PC-3 (cell line): ENCODE measurements at places on chromosomes 6 and 20. TPM values are rescaled to one million over a fixed set of nuclear protein-coding genes. Genes with fewer than 3 reads are reported as not detected.

- peak; percentile 90 for DNase-seq
Measured at GRCh38 chr20:6473197-6473596, 294.3 kb upstream of the BMP2 start.

- DNase-seq = peak; percentile 17
Measured at GRCh38 chr6:81169166-81169565, 583.3 kb downstream of the TENT5A start.

DNA sequence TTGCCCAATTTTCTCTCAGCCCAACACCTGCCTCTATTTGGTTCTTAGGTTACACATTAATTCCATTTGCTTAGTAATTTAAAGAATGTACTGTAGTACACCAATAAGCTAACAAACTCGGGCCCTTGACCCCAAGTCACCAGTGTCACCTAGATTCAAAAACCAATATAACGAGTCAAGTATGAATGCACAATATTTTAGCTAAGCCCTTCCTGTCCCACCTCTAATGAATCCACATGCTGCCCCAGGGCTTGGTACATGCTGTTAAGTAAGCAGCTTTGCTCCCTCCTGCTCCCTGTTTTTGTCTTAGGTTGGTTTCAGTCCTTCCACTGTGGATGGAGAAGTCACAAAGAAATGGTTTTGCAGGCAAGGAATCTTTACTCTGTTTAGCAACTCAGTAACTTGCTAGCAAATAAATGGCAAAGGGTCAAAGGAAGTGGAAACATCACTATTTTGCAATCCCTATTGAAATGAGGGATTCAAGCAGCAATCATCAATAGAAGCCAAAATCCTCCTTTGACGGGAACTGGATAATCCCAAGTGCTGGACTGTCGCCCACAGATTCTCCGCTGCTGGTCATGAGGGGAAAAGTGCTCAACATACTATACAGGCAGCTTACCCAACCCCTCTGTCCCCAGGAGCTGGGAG lies 5.0 kb upstream of the MPC1 start:
- DNase-seq = no peak

DNA sequence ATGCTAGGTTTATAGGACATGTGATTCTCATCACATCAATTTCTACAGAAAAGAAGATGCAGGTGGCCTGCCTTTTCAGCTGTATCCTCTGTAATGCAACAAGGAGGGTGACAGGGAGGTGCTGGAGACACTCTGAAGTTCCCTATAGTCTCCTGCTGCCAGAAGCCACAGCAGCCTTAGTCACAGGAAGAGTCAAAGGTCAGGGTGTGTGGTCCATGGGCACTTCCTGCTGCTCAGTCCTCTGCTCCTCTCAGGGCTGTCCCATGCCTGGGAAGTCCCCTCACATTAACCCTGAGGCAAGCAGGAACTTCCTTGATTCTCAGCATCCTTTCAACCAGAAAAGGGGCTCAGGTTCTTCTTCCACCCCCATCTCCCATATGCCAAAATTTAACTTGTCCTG lies 144.8 kb upstream of the FOXA2 start:
- peak; percentile 73 for DNase-seq

- DNase-seq = peak; percentile 33
Measured at GRCh38 chr6:23213193-23213592, 643.8 kb downstream of the HDGFL1 start.

DNA sequence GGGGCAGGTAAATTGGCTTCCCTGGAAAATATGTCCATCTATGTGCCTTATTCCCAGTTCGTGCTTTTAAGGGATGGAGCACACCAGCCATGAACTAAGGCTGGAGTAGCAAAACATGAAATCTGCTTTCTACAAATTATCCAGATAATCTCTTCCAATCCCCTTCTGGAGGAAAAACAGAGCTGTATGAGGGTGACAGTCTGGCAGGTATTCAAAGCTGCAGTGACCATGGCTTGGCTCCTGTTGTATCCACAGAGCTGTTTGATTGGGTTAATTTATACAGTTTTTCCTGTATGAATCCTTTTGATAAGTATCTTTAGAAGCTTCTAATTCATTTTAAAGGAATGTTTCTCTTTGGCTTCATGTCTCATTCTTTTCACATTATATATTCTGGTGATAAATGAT lies 144.4 kb downstream of the AIG1 start:
- no peak for DNase-seq

- no peak for DNase-seq
Measured at GRCh38 chr6:38656896-38657295, 17.2 kb upstream of the BTBD9 start.

The SGK1 gene
- total RNA-seq = 91.6 and 95.2 TPM in 2 replicates

DNA sequence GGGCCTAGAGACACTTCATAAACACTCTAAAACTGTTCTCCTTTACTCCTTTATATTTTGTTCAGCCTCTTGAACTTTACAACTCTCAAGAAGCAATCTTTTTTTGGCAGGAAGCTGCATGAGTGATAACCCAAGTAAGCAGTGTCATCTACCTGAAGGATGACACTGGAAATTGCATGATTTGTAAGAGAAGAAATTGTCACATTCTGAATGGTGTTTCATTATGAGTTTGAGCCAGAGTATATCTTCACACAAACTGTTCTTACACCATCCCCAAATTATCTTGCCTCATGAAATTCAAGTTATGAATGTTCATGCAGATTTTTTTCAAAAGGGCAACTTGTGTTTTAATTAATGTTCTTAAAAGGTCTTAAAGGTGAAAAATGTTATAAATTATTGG lies 799.3 kb downstream of the TBC1D32 start:
- no peak for DNase-seq

DNA sequence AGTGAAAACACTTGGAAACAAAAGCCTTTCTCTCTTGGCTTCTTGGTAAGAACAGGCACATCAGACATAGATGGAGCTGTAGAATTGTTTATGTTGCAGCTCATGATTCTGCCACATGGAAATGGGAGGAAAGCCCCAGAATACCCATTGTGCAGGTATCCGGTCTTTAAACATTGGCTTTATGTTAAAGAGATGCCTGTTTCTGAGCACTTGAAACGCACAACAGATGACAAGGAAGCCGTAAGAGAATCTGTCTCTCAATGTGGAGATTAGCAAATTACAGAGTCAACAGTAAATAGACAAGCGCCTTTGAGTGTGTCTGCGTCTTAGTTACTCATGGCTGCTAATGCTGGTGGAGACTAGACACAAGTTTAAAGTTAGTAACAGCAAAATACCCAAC lies 10.5 kb downstream of the TNFAIP3 start:
- no peak for DNase-seq

GRCh38 chr6:131831392-131831791 lies 23.6 kb downstream of the ENPP1 start:
- DNase-seq = peak; percentile 38

- peak; percentile 60 for DNase-seq
Measured at GRCh38 chr20:10171864-10172751, 46.5 kb upstream of the SNAP25 start.

GRCh38 chr6:81734081-81734480 lies 18.4 kb downstream of the TENT5A start:
- DNase-seq = no peak

The HLA-DRB5 gene
- total RNA-seq = not detected in 2 replicates

GRCh38 chr6:31419842-31420241 lies 16.4 kb downstream of the MICA start:
- DNase-seq = peak; percentile 22

- DNase-seq = no peak
Measured at GRCh38 chr20:58731192-58731591, 38.6 kb downstream of the NPEPL1 start.

DNA sequence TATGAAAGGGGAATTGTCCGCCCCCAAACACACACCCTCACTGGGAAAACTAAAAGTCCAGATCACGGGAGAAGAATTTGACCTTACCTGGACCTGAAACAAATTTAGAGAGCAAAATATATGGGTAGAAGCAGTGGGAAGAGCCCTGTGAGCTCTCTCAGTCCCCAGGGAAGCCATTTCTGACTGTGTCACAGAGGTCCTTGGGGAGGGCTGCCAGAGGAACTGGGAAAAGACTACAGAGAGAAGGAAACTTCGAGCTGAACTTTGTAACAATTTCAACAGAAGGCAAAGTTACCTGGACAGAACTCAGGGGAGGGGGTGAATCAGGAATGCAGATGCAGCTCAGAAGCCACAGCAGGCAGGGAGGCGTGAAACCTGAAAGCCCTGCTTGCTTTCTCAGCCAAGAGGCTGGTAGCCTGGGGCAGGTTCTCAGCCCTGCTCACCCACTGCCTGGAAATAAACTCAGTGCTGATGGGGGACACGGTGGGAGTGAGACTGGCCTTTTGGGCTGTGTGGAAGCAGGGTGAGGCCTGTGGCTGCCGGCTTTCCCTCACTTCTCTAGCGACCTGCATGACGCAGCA lies 163.8 kb downstream of the TMEM200A start:
- peak; percentile 25 for DNase-seq

The BFSP1 gene
- total RNA-seq = 2.2 and 2.7 TPM in 2 replicates

The SNAP91 gene
- total RNA-seq = not detected in 2 replicates

The EFCAB8 gene
- total RNA-seq = not detected in 2 replicates

The AKAP7 gene
- total RNA-seq = 3.6 and 7.4 TPM in 2 replicates

DNA sequence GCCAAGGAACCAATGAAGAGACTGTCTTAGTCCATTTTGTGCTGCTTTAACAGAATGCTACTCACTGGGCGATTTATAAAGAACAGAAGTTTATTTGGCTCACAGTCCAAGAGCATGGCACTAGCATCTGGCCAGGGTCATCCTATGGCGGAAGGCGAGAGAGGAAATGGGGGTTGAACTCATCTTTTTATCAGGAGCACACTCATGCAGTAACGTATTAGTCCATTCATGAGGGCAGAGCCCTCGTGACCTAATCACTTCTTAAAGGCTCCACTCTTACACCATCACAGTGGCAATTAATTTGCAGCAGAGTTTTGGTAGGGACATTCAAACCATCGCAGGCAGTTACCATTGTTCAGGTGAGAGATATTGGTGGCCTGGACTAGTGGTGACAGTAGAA lies 8.5 kb downstream of the ARFGEF2 start:
- no peak for DNase-seq

The GPX5 gene
- total RNA-seq = not detected in 2 replicates

GRCh38 chr6:167789358-167789757 lies 37.4 kb upstream of the AFDN start:
- DNase-seq = no peak

The MYMX gene
- total RNA-seq = not detected in 2 replicates

DNA sequence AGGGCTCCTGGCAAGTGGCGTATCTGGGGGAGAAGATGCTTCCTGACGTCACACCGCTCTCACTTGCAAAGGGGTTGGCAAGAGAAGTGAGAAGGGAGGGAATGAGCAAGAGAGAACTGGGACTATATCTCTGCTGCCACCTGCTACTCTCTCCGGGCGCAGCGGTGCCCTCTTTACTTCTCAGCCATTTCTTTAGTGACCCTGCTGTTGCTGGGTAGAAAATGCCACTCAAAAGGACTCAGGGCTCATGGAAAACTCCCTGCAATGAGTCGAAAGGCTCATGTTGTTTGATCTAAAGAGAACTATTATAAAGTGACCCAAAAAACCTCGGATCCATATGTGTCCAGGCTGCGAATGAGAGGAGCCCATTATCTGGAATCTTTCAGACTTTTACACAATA lies 401.8 kb downstream of the SAMD5 start:
- DNase-seq = no peak

- peak; percentile 85 for DNase-seq
Measured at GRCh38 chr6:75208298-75209183, 2.7 kb upstream of the COL12A1 start.

- no peak for DNase-seq
Measured at GRCh38 chr20:3729811-3730540, 2.5 kb upstream of the HSPA12B start.
